ENCODE measurements at places on chromosomes 5 and 9.

- no peak for DNase-seq
Observed at GRCh38 chr5:33679791-33680190, 212.0 kb downstream of the ADAMTS12 start.

DNA sequence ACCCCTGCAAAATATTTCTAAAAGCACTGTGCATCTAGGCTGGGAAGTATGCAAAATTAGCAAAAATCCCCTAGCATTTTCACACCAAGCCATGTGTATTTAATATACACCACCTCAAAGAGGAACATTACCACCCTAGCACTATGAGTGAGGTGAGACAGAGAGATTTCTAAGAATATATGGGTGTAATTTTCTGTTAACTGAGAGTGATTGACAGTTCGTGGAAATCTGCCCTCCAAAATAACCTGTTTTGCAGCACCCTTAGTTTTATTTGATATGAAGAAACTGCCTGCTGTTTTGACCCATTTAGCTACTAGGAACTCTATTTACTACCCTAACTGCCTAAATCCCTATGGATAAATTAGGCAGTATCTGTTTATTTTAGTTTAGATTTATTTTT is 64.2 kb upstream of the CDKN2B start:
- no peak for DNase-seq

DNA sequence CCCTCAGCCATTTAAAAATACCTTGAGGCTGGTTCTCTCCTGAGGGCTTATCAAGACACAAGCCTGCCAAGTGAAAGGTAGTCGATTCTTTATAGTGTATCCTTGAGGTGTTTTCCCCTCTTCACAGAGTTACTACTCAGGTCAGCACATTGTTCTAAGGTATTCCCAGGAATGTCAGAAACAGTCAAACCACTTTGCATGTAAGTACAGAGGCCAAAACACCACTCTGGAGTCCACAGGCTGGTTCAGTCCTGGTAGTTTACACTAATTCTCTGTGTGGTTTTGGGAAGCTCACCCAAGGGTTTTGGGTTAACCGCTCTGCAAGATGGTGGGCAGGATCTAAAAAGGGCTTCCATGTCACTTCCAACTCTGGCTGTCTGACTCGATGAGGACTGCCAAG is 162.3 kb upstream of the PPP2R2B start:
- DNase-seq: no peak

DNA sequence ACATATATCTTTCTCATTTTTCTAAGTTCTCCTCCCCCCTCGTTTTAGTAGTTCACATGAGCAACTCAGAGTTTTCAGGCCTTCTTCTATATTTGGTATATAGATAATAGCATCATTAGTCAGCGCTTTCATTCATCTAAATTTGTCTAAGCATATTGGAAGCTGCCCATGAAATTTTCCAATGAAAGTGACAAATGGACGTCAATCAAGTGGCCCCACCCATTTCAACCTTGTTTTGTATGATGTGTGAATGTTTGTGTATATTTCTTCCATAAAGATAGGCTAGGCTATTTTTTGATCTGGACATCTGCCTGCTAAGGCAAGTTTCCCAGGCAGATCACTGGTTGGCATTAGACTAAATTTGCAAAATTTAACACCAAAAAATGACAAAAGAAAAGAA is 104.0 kb upstream of the SSBP2 start:
- DNase-seq: no peak

- no peak for DNase-seq
Observed at GRCh38 chr9:112792670-112793069, 42.1 kb downstream of the SNX30 start.

GRCh38 chr5:68341006-68341405 is 125.5 kb downstream of the PIK3R1 start:
- no peak for DNase-seq

GRCh38 chr5:2805080-2805479 is 53.6 kb upstream of the IRX2 start:
- peak; percentile 24 for DNase-seq

DNA sequence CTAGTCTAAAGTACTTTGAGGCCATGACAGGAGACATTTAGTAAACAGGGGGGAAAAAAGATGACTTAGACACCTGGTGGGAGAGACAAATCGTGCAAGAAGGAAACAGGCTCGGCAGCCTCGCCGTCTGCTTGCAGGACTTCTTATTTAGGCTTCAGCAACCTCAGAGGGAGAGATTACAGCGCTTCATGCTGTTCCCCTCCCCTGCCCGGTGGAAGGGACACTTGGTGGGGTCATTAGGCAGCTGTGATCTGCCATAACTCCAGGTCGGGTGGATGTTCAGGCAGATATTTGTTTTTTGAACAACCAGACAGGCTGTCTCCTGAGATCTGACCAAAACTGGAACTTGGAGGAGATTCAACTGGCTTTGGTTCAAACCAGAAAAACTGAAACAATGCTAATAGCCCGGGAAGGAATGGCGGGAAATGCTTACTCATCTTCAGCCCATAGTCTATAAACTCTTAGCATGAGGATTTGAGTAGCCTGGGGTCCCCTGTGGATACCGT is 38.1 kb upstream of the CD180 start:
- DNase-seq: no peak

DNA sequence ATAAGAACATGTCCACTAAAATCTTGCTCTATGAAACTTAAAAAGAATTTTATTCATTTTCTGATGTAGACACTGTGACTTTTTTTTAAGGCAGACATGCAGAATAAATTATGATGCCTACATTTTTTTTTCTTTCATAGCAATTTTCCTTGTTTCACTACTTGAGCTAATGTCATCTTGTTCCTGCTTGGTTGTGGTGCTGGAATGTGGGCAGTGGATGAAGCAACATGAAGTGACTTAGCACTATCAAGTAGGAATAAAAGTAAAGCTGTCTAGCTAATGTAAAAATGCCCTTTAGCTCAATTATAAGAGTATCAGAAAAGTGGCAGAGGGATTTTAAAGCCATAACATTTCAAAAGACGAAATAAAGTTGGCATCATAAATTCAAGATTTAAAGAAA is 191.0 kb downstream of the ADAMTS6 start:
- DNase-seq: no peak

DNA sequence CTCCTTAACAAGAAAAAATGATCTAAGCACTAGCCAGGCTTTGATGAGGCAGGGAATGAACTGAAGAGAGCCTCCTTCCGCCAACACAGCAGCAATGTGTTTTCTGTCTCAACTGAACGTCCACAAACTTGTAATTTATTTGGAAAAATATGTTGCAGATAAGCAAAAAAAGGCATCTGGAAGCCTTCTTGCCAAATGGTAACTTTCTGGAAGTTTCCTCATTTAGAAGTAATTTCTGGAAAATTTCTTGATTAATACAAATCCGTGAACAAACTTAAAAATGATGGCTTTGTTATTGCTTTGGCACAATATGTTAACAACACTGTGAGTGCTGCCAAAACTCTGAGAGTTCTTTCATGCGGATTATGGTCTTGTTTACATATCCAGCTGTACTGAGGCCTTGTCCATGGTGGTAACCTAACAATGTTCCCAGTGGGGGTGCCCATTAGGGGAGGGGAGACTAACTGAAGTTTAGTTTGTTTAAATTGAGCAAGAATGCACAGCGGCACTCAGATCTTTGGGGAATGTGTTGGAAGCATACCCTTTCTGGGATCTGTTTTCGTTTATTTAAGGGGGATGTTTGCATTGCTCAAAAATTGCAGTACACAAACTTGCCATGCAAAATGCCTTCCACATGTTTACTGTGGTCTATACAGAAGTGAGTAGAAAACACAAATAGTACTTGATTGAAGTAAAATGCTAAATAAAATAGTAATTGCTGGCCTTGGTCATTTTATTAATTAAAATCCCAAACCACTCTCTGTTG is 334.7 kb downstream of the NR2F1-AS1 start:
- DNase-seq: no peak

GRCh38 chr5:862367-863243 is 11.8 kb upstream of the ZDHHC11 start:
- DNase-seq: no peak

- DNase-seq: no peak
Observed at GRCh38 chr9:38183994-38184568, 115.1 kb upstream of the SHB start.

GRCh38 chr5:88967633-88968585 is 84.9 kb upstream of the MEF2C start:
- DNase-seq: no peak

DNA sequence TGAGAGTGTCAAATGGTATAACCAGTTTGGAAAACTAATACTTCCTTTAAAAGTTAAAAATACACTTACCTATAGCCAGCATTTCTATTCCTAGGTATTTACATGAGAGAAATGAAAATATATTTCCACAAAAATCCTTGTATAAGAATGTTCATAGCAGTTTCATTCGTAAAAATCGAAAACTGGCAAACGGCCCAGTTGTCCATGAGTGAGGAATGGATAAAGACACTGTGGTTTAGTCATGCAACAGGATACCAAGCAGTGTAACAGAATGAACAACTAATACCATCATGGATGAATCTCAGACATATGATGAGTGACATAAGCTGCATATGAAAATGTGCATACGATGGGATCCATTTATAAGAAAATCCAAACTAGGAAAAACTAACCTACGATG is 136.7 kb downstream of the MACROH2A1 start:
- DNase-seq: no peak

- DNase-seq: no peak
Observed at GRCh38 chr5:141382469-141383294, at the start of gene PCDHGA7. TSS of gene PCDHGA7 (plus strand) at chr5:141382742. CDS start at chr5:141382900, 158 bp downstream.

- no peak for DNase-seq
Observed at GRCh38 chr5:53035868-53036381, 46.8 kb downstream of the ITGA2 start.

- no peak for DNase-seq
Observed at GRCh38 chr9:89877051-89878002, 272.5 kb downstream of the GADD45G start.

DNA sequence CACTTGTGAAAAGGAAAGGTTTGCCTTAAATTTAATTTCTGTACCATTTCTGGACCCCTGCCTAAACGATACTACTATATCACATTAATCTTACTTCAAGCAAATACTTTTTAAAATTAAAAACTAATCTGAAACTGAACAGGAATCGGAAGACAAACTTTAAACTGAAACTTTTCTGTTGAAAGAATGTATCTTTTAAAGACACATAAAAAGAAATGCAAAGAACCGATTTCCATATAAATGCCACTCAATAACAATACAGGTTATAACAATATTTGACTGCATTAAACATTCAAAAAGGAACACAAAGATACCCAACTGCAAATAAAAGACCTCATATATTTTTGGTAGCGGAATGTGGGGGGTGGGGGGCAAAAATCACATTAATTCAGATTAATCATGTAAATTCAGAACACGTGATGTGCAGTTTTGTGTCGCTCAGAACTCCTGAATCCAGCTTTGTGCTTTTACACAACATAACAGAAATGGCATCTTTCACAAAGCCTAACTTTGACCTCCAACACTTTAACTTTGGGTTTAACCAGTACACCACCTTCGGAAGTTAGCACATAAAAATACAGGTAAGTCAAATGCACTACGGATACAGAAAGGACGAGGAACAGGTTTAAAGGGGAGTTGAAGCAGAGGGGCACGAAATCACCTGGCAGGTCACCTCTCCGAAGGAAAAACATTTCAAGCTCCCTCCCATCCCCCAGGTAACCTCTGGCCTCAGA is 925 bp downstream of the LIFR start:
- no peak for DNase-seq

- DNase-seq: peak; percentile 84
Observed at GRCh38 chr5:57494104-57495098, 11.8 kb upstream of the ACTBL2 start.

GRCh38 chr5:169287529-169287928 is 13.4 kb downstream of the SLIT3 start:
- no peak for DNase-seq

- DNase-seq: no peak
Observed at GRCh38 chr5:64295101-64295500, 129.5 kb downstream of the RNF180 start.
